Metanephros (tissue), 2 donors: ENCODE measurements at places on chromosomes 7 and 10. TPM values are rescaled to one million over a fixed set of nuclear protein-coding genes. Genes with fewer than 3 reads are reported as not detected.

The POMZP3 gene
- total RNA-seq: 8.3 TPM

The HTR5A gene
- total RNA-seq: not detected

The TMEM178B gene
- 0.93 TPM for total RNA-seq

The CHN2 gene
- total RNA-seq: 13.4 TPM

The CTTNBP2 gene
- 16.5 TPM for total RNA-seq

The LEP gene
- 0.70 TPM for total RNA-seq

The TPK1 gene
- total RNA-seq: 16.1 TPM

The CPN1 gene
- 2.2 TPM for total RNA-seq

The FEZF1 gene
- total RNA-seq: not detected

The ZNF777 gene
- total RNA-seq: 9.8 TPM

The SMO gene
- total RNA-seq: 75.1 TPM

The ZMIZ1 gene
- 51.0 TPM for total RNA-seq

The ANKRD1 gene
- 1.3 TPM for total RNA-seq

The CLRN3 gene
- 6.5 TPM for total RNA-seq

The PAPOLB gene
- 0.18 TPM for total RNA-seq

The ELFN1 gene
- 21.7 TPM for total RNA-seq

The GDF2 gene
- total RNA-seq: not detected

The CLDN3 gene
- 79.3 TPM for total RNA-seq

The TEX36 gene
- total RNA-seq: not detected

The SPDYE18 gene
- total RNA-seq: 1.6 TPM

The MYL10 gene
- total RNA-seq: 8.8 TPM

The PLPP4 gene
- 5.2 TPM for total RNA-seq

The ACADSB gene
- 18.1 TPM for total RNA-seq

The GARS1 gene
- 67.3 TPM for total RNA-seq

The ZNF804B gene
- total RNA-seq: 0.23 TPM

The ARHGEF5 gene
- 35.1 TPM for total RNA-seq

The SPAM1 gene
- total RNA-seq: not detected

The GJC3 gene
- 0.23 TPM for total RNA-seq

The CHCHD2 gene
- 379 TPM for total RNA-seq

The GJD4 gene
- total RNA-seq: not detected

The IFIT1B gene
- 3.0 TPM for total RNA-seq

The GNAT3 gene
- total RNA-seq: not detected

The PITX3 gene
- 3.7 TPM for total RNA-seq

The ZNF22 gene
- 41.2 TPM for total RNA-seq

The SLC13A4 gene
- total RNA-seq: not detected

The GRM8 gene
- total RNA-seq: 8.1 TPM

The CYP26C1 gene
- total RNA-seq: not detected

The ZNF735 gene
- total RNA-seq: not detected

The PROSER2 gene
- total RNA-seq: 12.4 TPM

The PRR15 gene
- total RNA-seq: 10.8 TPM

The OR6B1 gene
- not detected for total RNA-seq

The RSPH10B2 gene
- total RNA-seq: 0.53 TPM

The ENTPD7 gene
- total RNA-seq: 20.2 TPM

The CAMK2G gene
- 25.4 TPM for total RNA-seq

The PNLIP gene
- total RNA-seq: 0.12 TPM

The HOXA9 gene
- total RNA-seq: 61.6 TPM

The AASS gene
- total RNA-seq: 62.9 TPM

The GPC2 gene
- 12.3 TPM for total RNA-seq

The NPY4R2 gene
- not detected for total RNA-seq

The ITIH5 gene
- total RNA-seq: 23.5 TPM

The MET gene
- total RNA-seq: 42.0 TPM

The MCU gene
- total RNA-seq: 53.8 TPM
